ENCODE measurements at places on chromosomes 13 and 19.

GRCh38 chr13:43936647-43937046, 56.9 kb downstream of the LACC1 start:
- no peak for DNase-seq

DNA sequence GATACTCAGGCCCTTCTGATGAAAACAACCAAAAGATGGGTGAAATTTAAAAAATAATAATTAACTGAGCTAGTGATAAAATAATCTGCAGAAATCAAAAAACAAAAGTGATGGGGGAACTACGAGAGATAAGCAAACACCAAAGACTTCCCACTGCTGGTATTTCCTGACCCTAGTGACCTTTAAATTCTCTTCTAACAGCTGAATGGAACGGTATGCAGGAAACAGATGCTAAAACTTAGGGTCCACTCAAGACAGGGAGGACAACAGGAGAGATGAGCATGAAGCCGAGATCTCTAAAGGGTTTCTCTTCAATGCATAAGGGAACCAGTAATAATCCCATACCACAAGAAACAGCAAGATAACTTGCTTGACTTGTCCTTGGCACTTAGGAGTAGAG, 50.8 kb downstream of the USP12 start:
- DNase-seq = no peak

DNA sequence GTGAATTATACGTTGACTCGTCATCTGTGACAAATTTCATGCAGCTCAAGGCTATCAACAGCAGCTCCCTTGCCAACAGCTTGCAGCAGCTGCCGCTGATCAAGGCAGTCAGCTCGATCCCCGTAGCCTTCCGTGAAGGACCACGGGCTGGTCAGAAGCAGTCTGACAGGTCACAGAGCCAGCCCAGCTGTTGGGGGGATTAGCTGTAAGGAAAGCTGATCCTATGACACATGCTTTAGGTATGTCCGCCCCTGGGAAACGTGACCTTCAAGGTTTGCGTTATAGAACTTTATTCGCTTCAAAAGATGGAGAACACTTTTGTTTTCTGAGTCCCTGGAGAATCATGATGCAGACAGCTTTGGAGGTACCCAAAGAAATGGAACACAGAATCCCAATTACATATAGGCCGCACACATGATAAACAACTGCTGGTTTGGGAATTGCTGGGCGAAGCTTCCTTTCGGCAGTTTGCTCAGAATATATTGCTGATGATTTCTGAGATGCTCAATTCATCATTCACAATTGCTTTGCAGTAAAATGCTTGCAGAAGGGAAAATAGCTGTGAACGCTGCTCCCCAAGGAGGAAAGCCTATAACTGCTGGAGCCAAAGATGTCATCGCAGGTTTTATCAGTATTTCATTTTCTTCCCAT, 62.6 kb upstream of the USP29 start:
- DNase-seq = no peak

DNA sequence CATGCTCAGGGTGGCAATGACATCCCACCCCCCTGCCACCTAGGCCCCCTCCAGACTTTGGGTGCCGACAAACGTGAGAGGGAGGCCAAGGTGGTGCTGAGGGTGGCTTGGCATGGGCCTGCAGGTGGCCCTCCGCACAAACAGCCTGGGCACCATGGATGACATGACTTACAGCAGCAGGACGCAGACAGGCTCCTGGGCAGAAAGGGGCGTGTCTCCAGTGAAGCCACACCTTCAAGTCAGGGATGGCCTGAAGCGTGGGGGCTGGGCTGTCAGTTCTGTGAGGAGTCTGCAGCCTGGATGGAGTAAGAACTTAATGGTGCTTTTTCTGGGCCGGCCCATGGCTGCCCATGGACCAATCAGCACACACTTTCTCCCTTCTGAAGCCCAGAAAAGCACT, 25.3 kb downstream of the POMP start:
- no peak for DNase-seq

Measured in activated T-cell treated with anti-CD3 and anti-CD28 coated beads for 1 hour (primary cell).